Renal pelvis (tissue), 12 donors: ENCODE measurements at places on chromosomes 3 and 15.

GRCh38 chr3:7789324-7789723 lies 712.3 kb upstream of the LMCD1 start:
- no peak for DNase-seq

- DNase-seq = no peak
These were observed 18.6 kb upstream of the AADAC start for GRCh38 chr3:151795276-151795675.

DNA sequence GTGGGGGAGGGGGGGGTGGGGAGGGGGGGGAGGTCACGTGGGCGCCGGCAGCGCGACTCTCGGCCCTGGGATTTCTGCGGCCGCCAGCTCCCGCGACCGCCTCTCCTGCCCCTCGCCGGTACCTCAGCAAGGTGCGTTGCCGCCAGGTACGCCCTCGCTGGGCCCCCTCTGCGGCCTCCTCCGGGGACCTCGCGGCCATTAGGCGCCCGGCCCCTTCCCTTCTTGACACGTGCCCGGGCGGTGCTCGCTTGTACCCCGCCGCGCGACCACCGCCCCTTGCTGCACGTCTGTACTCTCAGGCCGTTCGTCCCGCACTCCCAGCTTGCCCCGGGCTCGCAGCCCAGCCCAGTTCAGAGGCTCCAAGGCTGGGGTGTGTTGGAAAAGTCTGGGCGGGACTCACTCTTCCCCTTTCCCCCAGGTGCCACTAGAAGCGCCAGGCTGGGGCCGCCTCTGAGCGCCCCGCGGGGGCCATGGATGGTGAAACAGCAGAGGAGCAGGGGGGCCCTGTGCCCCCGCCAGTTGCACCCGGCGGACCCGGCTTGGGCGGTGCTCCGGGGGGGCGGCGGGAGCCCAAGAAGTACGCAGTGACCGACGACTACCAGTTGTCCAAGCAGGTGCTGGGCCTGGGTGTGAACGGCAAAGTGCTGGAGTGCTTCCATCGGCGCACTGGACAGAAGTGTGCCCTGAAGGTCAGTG lies at the start of gene MAPKAPK3:
MAPKAPK3 (plus strand) TSS at position 56 of the 696 bp plus-strand sequence; CDS start at position 471, 415 bp downstream.
- DNase-seq = no peak

GRCh38 chr15:71747128-71748083 lies 62.9 kb upstream of the NR2E3 start:
- peak; percentile 62 for DNase-seq

GRCh38 chr3:77321646-77322045 lies 281.7 kb downstream of the ROBO2 start:
- no peak for DNase-seq

- no peak for DNase-seq
These were observed 33.0 kb upstream of the TMEM158 start for GRCh38 chr3:45259133-45259532.
